ENCODE measurements at places on chromosomes 12 and 14.
A peak's percentile ranks its signal among the peaks of the same experiment; 100 is the strongest.

- no peak for DNase-seq
These were observed 4.5 kb downstream of the TAS2R50 start for GRCh38 chr12:10982244-10982643.

- DNase-seq = peak; percentile 2
These were observed 500 bp downstream of the GPR137C start for GRCh38 chr14:52553002-52553670.

DNA sequence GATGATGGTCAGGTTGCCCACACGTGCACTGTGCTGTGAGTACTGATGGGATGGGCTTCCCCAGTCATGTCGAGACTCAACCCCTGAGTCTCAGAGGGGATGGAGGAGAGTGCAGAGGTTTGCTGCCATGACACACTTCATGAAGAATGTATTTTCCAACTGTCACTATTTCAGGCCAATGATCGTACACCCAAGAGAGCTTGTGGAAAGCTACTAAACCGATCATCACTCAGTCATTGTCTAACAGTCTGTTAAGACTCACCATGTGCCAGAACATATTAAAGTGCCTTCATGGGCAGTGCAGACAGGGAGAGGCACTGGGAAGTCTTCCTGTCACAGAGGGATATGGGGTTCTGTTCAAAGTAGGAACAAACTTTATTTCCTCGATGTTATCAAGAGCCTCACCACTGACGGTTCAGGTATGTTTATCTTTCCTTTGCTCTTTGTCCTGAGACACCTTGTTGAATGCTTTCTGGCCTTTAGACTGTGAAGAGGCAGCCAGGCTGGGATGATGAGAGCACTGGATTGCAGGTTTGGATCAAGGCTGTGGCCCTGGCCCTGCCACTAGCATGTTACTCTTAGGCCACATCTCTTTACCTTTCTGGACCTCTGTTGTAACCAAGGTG lies 41.6 kb upstream of the NTF3 start:
- no peak for DNase-seq

DNA sequence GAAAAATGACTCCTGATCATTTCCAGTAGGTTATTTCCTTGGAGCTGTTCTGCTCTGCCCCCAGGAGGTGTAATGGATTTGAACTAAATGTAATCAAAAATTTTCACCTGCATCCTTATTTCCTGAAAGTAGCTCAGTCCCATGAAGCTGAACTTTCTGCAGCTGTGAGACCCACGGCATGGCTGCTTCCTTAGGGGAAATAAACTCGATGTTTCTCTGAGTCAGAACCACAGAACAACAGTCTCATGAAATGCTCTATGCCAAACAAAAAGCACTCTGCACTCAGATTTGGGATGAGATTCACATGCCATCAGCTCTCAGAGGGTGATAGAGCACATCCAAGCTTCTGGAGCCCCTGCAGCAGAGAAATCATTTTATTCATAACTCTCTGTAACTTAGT lies 224.1 kb upstream of the PLEKHG7 start:
- DNase-seq = no peak

- DNase-seq = no peak
These were observed 43.9 kb downstream of the BHLHE41 start for GRCh38 chr12:26080911-26081310.

GRCh38 chr14:71933001-71933587 lies 865 bp downstream of the RGS6 start:
- DNase-seq = no peak

- DNase-seq = no peak
These were observed 43.0 kb upstream of the BDKRB2 start for GRCh38 chr14:96161636-96162035.

DNA sequence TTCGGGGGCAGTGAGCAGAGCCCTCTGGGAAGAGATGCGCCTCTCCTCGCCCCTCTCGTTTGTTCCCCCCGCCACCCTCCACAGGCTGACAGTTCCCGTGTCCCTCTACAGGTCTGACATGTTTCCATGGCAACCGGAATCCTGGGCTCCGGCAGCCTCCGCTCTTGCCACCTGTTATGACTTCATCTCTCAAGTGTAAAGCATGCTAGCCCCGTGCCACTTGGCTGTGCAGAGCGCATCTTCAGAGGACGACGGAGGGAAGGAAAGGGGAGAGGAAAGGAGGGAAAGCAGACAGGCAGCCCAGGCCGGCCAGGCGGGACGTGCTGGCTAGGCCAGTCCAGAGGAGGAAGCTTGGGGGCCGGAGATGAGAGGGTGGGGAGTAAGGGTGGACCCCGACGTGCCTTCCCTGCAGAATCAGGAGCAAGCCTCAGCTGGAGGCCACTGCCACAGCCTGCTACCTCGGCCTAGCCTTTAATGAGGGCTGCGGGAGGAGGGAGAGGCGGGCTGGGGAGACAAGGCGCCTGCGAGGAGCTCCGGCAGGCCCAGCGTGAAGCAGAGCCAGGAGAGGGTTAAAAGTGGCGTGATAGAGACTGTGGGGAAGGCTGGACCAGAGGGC lies 214.3 kb downstream of the DPF3 start:
- no peak for DNase-seq

GRCh38 chr12:39003541-39004155 lies 98.3 kb upstream of the CPNE8 start:
- no peak for DNase-seq

DNA sequence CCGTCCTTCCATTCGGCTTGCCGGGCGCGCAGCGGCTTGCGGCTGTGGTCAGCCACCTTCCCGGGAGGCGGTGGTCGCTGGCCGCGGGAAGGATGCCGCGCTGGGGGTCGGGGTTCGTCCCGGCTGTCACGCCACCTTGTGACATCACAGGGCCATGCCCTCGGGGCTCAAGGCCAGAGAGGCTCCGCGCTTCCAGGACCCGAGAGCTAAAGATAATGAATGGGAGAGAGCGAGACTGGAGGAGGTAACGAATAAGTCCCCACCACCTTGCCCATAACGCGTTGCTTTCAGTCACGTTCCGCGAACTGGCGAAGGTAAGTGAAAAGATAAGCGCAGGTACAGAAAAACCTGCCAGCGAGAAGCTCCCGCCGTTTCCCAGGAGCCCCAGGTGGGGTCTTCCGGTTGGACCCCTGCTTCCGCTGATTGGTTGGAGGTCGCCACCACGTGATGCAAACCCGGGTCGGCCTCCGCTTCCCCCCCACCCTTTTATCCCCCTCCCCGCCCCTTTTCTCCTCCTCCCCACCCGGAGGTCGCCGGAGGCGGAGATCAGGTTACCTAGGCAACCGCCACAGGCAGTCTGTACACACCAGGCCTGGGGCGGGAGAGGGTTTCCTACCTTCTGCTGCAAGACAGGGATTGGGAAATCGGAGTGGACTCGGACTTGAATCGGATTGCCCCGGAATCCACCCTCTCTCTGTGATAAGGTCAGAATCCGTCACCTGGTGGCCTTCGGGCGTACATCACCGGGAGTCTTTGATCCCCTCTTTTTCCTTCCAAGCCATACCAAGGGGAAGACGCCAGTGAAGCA lies at the start of gene LRRC9:
Gene LRRC9 (plus strand): TSS at position 575 of the 808 bp plus-strand sequence.
- DNase-seq = no peak

GRCh38 chr14:103641161-103641560 lies 12.2 kb downstream of the KLC1 start:
- peak; percentile 54 for DNase-seq

- DNase-seq = peak; percentile 64
These were observed 2.7 kb upstream of the GALNT6 start for GRCh38 chr12:51393676-51394545.

- peak; percentile 77 for DNase-seq
These were observed 95.1 kb downstream of the LLPH start for GRCh38 chr12:66035288-66035966.

- no peak for DNase-seq
These were observed 14.2 kb downstream of the GLT1D1 start for GRCh38 chr12:128867466-128867865.

- no peak for DNase-seq
These were observed 4.4 kb upstream of the ELK3 start for GRCh38 chr12:96189781-96190180.

DNA sequence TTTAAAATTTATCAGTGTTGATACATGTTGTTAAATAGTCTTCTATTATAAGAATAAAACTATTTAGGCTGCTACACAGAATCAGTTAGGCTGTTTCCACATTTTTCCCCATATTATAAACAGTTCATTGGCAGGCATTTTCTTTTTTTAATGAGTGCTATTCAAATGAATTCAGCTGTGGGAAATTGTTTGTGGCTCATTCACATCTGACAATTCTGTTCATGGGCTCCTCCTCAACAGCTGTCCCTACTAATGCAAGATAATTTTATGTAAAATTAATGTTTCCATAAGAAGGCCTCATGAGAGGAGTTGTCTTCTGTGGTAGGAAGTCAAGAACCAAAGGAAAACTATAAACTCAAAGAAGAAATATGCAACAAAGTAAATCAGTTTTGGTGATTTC lies 218.0 kb downstream of the PPFIA2 start:
- no peak for DNase-seq

DNA sequence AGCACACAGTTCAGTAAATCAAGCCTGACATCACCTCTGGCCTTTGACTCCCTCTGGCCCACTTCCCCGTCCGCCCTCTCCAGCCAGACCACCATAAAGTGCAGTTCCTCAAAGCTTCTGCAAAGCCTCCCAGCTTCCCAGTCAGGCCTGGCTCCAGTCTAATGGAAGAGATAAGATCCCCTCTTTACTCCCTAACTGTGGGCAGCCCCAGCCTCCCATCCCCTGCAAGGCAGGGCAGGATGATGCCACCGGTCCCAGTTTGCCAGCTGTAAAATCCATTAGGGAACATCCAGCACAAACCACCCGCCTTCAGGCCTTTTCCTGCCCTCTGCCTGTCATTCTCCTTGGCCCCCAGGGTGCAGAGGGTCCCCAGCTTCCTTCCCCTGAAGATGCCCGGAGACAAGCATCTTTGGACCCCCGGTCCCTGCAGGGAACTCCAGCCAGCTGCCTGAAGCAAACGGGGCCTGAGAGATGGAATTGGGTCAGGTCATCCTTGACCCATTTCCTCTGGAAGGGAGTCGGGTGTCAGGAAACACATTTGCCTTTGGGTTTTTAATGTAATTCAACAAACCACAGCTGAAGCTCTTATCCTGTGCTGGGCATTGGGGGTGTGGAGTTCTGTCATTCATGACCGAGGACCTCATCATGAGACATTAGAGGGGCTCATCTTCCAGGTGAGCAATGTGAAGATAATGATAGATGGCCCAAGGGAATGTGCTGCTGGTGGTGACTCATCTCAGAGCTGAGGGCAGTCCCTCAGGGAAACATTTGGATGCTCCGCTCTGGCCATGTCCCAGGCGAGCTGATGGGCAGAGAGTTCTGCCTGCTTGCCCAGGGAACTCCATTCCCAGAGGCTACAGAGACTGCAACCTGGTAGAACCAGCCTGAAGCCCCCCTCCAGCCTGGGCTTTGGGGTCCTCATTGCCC lies 93.8 kb upstream of the CLMN start:
- DNase-seq = no peak

- no peak for DNase-seq
These were observed 181.1 kb downstream of the ESR2 start for GRCh38 chr14:64112867-64113678.

- DNase-seq = no peak
These were observed 772 bp downstream of the SCARB1 start for GRCh38 chr12:124862768-124863415.

DNA sequence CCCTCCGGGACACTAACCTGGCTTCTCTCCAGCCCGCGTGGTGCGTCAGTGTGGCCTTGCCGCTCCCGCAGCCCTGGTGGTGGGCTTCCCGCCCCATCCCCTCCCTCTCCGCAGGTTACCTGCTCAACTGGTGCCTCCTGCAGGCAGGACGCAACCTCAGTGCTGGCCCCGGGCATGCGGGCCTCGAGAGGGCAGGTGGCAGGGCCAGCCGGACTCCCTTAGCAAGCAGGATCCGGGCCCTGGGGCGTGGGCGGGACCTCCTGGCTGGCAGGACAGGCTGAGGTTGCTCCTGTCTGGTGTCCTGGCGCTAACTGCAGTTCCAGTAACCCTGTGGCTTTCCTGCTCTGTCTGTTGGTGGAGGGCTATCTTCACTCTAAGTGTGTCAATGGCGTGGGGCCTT lies 8.6 kb upstream of the ADSS1 start:
- no peak for DNase-seq

GRCh38 chr14:69358233-69358963 lies 39.7 kb downstream of the ERH start:
- no peak for DNase-seq

GRCh38 chr12:14950982-14951746 lies 10.2 kb downstream of the ARHGDIB start:
- DNase-seq = no peak

DNA sequence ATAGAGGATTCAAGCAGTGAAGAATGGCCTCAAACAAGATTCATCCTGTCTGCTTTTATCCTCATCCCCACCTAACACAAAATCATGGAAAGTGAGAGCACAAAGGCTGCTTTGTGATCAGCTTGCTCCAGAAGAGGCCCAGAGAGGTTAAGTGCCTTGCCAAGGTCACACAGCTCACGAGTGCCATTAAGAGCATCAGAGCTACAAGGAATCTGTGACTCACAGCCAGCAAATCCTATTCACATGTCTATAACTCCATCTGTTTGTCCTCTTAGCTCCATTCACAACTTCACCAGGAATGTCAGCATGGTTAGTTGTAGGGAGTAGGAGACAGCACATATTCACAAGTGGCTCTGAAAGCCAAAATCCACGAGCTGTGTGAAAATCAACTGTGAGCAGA lies 79.8 kb downstream of the TTC9 start:
- DNase-seq = no peak

- no peak for DNase-seq
These were observed 17.8 kb downstream of the AACS start for GRCh38 chr12:125083072-125083471.

GRCh38 chr14:34355584-34356263 lies 106.3 kb downstream of the SPTSSA start:
- DNase-seq = peak; percentile 86

- DNase-seq = no peak
These were observed 55.9 kb upstream of the LRRK2 start for GRCh38 chr12:40168868-40169267.

DNA sequence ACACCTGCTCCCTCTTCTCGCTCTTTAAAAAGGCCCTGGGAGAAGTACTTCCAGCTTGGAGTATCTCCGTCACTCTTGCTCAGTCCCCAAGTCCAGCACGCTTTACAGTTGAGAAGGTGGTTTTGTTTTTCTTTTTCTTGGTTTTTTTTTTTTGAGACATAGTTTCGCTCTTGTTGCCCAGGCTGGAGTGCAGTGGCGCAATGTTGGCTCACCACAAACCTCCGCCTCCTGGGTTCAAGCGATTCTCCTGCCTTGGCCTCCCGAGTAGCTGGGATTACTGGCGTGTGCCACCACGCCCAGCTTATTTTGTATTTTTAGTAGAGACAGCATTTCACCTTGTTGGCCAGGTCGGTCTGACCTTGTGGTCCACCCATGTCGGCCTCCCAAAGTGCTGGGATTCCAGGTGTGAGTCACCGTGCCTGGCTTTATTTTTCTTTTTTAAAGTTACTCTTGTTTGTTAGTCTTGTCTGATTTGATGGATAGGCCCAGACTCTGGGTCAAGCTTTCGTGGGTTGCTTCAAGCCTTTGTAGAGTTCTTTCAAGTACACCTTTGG lies 1.9 kb downstream of the TDRD9 start:
- DNase-seq = no peak

Measured in fibroblast of the aortic adventitia (primary cell).